Stimulated activated naive B cell treated with anti-CD40 and anti-IgM and Interleukin-4, amounts not matched to agents 10 μg/mL and 1 μg/mL and 100 μg/mL, for 72 hours (primary cell): ENCODE measurements at places on chromosomes 6 and 20.

GRCh38 chr20:10061641-10062040, 26.9 kb downstream of the ANKEF1 start:
- DNase-seq = no peak

- no peak for DNase-seq
Observed at GRCh38 chr20:60690771-60691170, 561.3 kb upstream of the CDH4 start.

GRCh38 chr6:170152989-170153388, 137.9 kb downstream of the DLL1 start:
- DNase-seq = no peak

DNA sequence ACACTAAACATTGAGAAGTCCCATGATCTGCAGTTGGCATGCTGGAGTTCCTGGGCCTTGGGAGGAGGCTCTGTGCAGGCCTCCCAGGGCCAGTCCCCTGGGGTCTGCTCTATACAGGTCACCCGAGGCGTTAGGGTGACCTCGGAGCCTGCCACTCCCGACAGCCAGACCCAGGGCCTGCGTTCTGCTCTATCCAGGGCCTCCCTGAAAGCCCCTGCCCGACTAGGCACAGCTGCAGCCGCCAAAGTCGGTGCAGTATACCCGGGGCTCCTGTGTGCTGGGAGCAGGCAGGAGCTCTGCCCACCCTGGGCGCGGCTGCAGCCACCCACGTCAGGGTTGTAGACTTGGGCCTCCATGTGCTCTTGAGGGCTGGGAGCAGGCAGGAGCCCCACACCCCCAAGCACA, 6.3 kb upstream of the OR14J1 start:
- DNase-seq = no peak

GRCh38 chr6:21732731-21733130, 139.2 kb downstream of the SOX4 start:
- DNase-seq = no peak

- DNase-seq = no peak
Observed at GRCh38 chr6:89495961-89496535, 63.1 kb downstream of the ANKRD6 start.

- DNase-seq = no peak
Observed at GRCh38 chr6:149046164-149046821, 271.2 kb upstream of the TAB2 start.

- no peak for DNase-seq
Observed at GRCh38 chr6:138291036-138291848, 73.0 kb upstream of the PBOV1 start.

DNA sequence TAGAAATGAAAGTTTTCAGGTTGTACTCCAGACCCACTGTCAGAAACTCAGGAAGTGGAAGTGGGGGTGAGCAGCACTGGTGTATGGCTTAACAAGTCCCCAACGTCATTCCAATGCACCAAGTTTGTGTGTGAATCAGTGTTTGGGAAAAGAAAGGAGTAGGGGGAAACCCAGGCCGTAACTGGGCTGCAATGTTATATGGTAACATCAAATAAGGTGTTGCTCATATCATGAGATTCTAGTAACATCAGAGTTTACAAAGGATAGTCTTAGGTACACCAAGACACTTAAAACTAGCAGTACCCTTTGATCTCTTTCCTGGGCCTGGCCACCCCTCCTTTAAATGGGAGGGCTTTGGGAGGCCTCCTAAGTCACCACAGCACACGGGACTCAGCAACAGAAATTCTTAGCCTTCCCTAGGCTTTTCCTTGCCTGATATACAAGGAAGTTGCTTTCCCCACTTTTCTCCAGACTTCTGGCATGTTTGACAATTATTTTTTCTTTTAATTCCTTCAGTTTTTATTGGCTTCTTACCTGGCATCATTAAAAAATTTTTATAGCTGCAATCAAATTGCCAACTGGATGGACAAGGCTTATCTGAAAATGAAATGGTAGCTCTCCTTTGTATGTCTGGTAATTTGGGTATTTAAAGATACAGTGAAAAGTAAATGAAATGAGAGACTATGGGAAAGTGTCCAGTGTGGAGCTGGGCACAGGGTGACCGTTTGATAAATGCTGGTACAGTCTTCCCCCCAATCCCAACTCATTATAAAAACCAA, 15.1 kb downstream of the E2F3 start:
- no peak for DNase-seq

GRCh38 chr20:18585134-18585533, 2.7 kb upstream of the DTD1 start:
- no peak for DNase-seq

DNA sequence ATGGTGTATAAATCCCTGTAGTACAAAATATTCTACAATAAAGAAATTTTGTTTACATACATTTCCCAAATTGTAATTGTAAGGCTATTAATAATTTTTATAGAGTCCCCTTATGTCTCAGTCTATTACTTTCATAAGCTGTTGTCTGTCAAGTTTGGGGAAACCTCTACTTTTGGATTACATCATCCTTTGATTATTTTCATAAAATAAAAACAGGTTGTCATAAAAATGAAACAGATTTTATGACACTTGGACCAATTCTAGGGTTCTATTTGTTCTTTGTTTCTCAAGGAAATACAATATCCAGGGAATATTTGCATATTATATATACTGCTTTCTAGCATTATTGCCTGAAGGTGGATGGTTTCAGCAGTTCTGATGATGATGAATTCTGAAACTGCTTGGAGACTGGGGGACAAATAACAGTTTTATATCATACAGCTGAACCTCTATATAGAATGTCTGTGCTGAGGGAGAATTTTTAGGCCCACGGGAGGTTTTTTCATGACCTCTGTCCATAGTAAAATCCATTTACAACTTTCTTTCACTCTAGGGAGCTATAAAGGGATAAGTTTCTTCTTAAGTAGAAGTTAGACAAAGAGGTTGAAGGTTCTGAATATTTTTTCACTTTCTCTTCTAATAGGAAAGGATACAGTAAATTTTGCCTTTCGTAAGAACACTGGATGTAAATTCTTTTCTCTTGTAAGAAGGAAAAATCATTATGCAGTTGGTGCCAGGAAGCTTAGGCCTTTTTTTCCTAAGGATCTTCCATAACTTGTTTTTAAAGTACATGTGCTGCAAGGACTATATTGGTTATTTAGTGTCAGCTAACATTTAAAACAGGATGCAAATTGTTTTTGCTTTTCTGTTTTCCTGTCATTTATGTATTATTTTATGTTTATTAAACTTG, 58.0 kb downstream of the CD2AP start:
- DNase-seq = no peak

GRCh38 chr6:107973594-107973993, 15.6 kb upstream of the SEC63 start:
- no peak for DNase-seq

DNA sequence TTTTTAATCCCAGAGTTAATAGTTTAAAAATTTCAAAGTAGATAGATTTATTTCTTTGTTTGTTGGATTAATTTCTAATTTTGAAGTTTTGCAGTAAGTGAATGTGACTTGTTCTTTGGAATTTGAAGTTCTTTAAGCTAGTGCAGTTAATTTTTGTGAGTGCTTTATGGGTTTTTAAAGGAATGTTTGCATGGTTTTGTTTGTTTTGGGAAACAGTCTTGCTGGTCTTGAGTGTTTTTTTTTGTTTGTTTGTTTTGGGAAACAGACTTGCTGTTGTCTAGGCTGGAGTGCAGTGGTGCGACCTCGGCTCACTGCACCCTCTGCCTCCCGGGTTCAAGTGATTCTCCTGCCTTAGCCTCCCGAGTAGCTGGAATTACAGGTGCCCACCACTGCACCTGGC, 9.5 kb downstream of the PANK2 start:
- DNase-seq = no peak

- no peak for DNase-seq
Observed at GRCh38 chr6:1950631-1951030, 294.8 kb downstream of the GMDS start.

GRCh38 chr6:152977556-152977955, 5.3 kb downstream of the FBXO5 start:
- DNase-seq = no peak

- DNase-seq = no peak
Observed at GRCh38 chr6:1502041-1502440, 107.7 kb upstream of the FOXC1 start.

DNA sequence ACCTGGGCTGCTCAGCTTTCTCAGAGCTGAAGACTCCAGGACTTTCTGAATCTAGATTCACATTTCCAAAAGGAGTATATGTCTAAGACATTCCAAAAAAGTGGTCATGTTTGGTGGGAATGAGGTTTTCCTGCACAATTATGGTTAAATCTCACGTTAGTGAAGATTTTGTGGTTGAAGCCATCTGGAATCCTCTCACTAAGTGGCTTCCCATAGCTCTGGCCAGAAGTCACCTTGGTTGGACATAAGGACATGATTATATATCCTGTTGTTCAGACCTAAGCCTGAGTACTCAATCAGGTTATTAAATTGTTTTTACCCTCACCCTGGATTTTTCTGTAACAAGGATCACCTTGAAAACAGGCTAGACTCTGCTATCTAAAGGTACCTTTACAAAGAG, 176.1 kb upstream of the PLN start:
- DNase-seq = no peak

DNA sequence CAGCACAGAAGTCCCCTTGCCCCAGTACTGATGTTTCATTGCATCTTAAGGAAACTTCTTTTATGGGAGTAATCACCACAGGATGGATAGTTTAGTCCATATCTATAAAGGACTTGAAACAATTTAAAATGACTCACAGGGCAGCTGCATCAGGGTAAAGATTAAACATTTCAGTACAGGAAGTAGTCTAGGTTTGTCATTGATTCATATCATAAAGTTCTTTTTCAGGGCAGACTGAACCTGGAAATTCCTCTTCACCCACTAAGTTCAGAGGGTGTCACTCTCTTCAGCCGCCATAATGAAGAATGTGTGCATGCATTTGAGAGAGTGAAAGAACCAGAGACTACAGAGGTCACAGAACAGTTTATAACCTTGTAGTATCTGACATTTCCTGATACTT, 296.3 kb upstream of the JAG1 start:
- DNase-seq = no peak

- no peak for DNase-seq
Observed at GRCh38 chr6:16723826-16724225, 37.4 kb downstream of the ATXN1 start.

DNA sequence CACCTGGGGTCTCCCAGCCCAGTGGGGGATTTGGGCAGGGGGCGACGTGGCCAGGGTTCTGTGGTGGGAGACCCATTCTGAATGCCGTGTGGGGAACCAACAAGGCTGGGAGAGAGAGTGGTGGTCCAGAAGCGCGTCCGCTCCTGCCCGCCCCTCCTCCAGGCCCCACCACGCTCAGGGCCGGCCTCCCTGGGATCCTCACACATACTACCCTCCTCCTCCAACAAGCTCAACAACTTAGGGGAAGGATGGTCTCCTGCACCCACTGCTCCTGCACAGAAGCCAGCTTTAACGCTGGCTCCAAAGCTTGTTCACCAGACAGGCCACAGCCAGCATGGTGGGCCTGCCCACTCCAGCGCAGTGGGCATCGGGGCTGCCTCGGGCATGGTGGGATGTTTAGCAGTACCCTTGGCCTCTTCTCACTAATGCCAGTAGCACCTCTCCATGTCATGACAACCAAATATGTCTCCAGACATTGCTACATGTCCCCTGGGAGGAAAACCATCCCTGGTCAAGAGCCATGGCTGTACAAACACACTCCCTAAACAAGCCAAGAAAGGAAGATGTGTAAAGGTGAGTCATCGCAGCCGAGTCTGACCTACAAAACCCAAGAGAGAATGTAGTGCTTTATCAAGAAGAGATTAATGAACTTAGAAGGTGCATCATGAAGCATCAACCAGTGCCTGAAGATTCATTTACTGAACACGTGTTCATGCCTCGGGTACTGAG, 75.7 kb downstream of the BMP7 start:
- no peak for DNase-seq

GRCh38 chr6:150994026-150994425, 128.5 kb downstream of the MTHFD1L start:
- DNase-seq = no peak

GRCh38 chr20:63527184-63527583, 6.6 kb downstream of the PPDPF start:
- DNase-seq = no peak

- DNase-seq = no peak
Observed at GRCh38 chr20:59599941-59600340, 4.4 kb upstream of the PHACTR3 start.

DNA sequence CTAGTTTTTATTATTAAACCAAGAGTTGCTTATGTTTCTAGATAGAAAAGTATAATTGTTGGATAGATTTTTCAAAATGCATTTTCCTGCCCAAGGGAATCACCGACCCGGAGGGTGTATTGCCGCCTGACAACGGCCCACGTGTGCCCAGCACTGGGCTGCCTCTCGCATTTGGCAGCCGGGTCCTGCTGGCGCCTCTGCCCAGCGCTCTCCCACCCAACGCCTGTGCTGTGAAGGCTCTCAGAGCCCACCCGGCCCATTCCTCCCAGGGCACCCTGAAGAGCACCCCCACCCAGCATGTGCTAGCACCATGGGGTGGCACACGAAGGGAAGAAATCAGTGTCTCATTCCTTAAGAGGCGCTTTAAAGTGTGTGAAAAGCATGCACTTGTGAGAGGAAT, 88.3 kb upstream of the AFDN start:
- no peak for DNase-seq

GRCh38 chr20:1562622-1563021, 5.1 kb upstream of the SIRPD start:
- DNase-seq = no peak

DNA sequence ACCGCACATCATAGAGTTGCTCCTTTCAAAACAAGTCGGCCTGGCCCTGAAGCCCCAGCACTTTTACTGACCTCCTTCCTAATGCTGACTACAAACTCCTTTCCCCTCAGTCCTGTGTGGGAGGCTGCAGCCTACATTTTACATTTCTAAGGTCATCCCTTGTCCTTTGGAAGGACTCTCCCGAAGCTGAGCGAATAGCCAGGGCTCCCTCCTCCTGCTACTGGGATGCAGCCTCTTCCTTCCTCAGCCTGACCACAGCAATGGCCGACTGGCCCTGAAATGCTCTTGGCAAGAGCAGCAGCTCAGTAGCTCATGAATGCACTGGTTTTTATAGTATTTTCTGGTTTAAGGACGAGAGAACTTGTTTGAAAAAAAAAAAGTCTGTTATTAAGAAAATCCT, 679 bp downstream of the ADGRF5 start:
- DNase-seq = no peak

GRCh38 chr20:52801628-52802006, 170.5 kb upstream of the TSHZ2 start:
- DNase-seq = no peak

- DNase-seq = no peak
Observed at GRCh38 chr6:5025911-5026819, 22.3 kb upstream of the RPP40 start.

DNA sequence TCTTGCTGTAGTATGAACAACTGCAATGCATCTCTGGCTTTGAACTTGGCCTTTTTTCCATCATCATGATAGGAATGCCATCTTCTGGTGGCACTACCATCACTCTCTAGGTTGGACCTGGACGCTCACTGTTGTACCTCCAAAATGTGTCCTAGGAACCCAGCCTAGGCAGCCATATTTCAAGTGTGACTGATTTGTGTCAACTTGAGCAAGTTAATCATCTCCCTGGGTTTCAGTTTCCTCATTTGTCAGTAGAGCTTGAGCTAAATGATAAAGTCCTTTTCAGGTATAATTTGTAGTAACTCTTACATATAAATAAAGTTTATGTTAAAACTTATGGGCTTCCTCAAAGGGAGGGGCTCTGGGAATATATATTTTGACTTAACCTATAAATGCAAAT, 241.7 kb upstream of the CEP162 start:
- no peak for DNase-seq

- no peak for DNase-seq
Observed at GRCh38 chr20:45974896-45975565, 3.0 kb upstream of the ZNF335 start.

- DNase-seq = peak; percentile 60
Observed at GRCh38 chr6:150720774-150721233, 121.1 kb downstream of the PLEKHG1 start.
